Kidney (tissue), 22 donors: ENCODE measurements at places on chromosomes 2 and 18. TPM values are rescaled to one million over a fixed set of nuclear protein-coding genes. Genes with fewer than 3 reads are reported as not detected.
A peak's percentile ranks its signal among the peaks of the same experiment; 100 is the strongest.

DNA sequence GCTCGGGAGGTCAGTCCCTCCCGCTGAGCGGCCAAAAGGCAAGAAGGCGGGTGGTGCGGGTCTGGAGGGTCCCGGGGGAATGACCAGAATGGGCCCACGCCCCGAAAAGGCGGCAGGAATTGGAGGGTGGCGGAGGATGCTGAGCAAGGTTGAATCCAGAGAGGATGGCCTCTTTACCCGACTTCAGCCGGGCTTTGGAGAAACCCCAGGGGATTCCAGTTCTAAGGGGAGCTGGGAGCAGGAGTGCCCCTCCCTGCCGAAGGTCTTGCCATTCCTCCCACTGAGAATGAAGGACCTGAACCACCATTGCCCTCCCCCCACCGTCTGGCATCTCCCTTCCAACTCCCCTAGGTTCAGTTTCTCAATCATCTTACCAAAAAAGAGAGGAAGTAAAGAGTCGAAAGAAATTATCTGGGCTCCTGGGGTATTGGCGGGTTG is 38.9 kb upstream of the ATP6V1B1 start:
- H3K4me1 ChIP-seq, result no peaks in the 10 kb centered on the region
- no peak overlapping the region for H3K4me3 ChIP-seq
- H3K36me3 ChIP-seq, result no peaks in the 10 kb centered on the region
- peaks cover 78% of the 10 kb centered on the region for H3K27me3 ChIP-seq
- no peak for DNase-seq
- H3K27ac ChIP-seq, result no peak overlapping the region

DNA sequence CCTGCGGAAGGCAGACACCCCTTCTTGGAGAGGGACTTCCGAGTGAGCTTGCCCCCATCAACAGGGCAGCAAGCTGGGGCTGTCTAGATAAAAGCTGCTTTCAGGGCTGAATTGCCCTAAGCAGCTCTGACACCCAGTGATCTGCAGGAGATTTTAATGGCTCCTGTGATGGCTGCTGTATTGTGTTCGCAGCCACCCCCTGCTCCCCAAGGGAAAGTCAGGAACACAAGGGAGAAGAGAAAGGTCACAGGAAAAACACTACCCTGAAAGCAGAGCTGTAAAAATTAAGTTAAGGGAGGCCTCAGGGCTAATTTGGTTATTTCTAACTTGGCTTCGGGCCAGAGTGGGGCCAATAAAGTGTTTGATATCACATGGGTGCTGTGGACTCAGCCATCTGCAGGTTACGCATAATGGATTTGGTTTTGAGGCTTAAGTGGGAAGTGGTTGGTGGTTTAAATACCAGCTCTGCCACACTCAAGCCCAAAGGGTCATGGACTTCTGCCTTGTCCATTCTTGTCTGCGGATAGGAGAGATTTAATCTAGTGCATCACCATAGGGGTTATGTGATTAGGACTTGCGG is 147.6 kb downstream of the CLIP4 start:
- no peaks in the 10 kb centered on the region for H3K36me3 ChIP-seq
- no peaks in the 10 kb centered on the region for H3K27me3 ChIP-seq
- DNase-seq, result no peak
- no peak overlapping the region for H3K4me3 ChIP-seq
- H3K27ac ChIP-seq, result no peak overlapping the region

- H3K4me3 ChIP-seq, result no peak overlapping the region
- H3K4me1 ChIP-seq, result no peaks in the 10 kb centered on the region
- no peaks in the 10 kb centered on the region for H3K36me3 ChIP-seq
- DNase-seq, result no peak
These were observed 173.5 kb upstream of the FN1 start for GRCh38 chr2:215609089-215610032.

- H3K4me3 ChIP-seq, result no peak overlapping the region
- no peak for DNase-seq
- no peak overlapping the region for H3K27ac ChIP-seq
- no peaks in the 10 kb centered on the region for H3K27me3 ChIP-seq
- H3K36me3 ChIP-seq, result no peaks in the 10 kb centered on the region
- no peaks in the 10 kb centered on the region for H3K4me1 ChIP-seq
These were observed 7.7 kb upstream of the KCNE4 start for GRCh38 chr2:223044092-223044836.

The REEP1 gene
- 3.3 TPM for polyA plus RNA-seq

The GREB1 gene
- 1.8 TPM for polyA plus RNA-seq

DNA sequence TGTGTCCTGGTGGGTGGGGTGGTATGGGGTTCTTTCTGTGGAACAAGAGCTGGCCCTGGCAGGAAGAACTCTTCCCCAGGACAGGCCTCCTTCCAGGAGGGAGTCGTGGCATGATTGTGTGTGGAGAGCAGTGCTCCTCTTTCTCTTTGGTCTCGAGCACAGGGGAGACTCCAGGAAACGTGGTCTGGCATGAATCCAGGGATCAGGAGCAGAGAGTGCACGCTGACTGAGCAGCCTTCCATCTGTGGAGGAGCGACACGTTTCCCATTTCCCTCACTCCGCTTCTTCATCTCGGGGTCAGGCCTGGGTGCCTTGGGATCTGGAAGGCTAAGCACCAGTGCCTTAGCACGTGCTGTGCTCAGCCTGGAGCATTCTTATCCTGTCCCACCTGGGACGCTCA is 132.0 kb upstream of the HDAC4 start:
- no peaks in the 10 kb centered on the region for H3K27me3 ChIP-seq
- no peak overlapping the region for H3K4me3 ChIP-seq
- no peaks in the 10 kb centered on the region for H3K36me3 ChIP-seq
- H3K27ac ChIP-seq, result no peak overlapping the region
- DNase-seq, result peak; percentile 86

The LIPG gene
- polyA plus RNA-seq, result 4.8 TPM

The REG3G gene
- polyA plus RNA-seq, result 19.4 TPM
